ENCODE measurements at places on chromosomes 2 and 18. TPM values are rescaled to one million over a fixed set of nuclear protein-coding genes. Genes with fewer than 3 reads are reported as not detected.

- no peak for DNase-seq
Measured at GRCh38 chr18:45731716-45732115, 7.7 kb downstream of the SLC14A1 start.

DNA sequence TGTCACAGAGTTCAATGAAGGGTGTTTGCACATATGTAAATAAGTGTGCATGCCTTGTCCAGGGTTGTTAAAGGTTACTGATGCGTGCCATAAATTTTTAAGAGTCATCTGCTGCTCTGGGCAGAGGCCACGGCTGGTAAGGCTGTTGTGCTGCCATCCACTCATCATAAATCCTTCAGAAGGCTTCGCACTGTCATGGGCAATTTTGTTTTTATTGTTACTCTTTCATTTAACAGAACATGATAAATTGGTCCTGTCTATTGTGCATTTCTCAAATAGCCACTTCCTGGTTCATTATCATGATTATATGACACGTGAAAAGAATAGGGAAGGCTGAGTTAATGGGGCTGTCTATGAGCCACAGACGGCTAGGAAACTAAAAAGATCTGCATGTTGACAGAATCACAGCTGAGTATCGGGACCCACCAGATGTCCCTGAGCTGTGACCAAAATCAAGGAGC lies 634.3 kb upstream of the SOX11 start:
- no peak for DNase-seq

DNA sequence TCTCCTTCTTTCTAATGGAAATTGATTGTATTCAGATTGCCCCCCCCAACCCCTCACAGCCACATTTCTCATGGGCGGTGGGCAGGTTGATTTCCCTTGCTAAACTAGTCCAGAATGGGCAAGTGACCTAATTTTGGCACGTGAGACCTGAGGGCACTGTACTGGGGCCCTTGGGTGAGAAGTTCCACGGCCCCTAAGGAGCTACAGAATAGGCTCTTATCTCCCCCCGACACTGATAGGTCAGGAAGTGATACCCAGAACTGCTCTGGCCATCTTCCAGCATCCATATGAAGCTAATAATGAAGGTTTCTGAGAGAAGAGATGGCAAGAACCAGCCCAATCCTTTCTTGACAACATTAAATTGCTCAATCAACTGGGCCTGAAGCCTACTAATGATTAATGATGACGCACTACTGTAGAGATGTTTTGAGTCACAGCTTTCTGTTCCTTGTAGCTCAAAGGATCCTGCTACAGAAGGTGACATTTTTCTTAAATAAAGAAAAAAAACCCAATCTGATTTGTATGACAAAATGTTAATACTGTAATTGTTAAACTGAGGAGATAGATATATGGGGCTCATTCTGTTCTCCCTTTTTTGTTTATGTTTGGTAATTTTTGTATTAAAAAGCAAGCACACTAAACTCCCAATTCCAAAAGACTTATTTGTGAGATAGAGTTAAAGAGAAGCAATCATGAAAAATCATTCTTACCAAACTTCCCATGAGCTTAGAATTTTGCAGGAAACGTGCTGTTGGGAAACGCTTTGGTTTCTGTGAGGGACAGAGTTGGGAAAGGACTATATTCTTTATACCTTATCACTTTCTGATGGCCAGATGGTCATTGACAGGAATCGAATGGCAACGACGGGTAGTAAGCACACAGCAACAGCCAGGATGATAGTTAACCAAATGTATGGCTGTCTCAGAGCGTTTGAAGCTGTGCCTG lies 28.2 kb upstream of the NARS1 start:
- no peak for DNase-seq

DNA sequence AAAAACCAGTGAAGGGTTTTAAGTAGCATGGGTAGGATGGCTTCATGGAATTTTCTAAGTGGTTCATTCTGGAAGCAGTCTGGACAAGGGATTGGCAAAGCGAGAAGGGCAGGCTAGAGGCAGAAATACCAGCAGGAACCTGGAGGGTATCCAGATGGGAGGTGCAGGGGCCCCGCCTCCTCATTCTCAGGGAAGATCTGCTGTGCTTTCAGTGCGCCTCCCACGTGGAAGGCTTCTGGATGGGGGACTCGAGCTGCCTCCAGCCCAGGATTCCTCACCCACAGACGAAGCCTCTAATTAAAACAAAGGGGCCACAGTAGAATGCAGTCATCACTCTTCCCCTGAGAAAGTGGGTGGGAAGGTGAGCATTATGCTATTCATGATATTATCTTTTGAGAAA lies 79.8 kb downstream of the VSNL1 start:
- no peak for DNase-seq

DNA sequence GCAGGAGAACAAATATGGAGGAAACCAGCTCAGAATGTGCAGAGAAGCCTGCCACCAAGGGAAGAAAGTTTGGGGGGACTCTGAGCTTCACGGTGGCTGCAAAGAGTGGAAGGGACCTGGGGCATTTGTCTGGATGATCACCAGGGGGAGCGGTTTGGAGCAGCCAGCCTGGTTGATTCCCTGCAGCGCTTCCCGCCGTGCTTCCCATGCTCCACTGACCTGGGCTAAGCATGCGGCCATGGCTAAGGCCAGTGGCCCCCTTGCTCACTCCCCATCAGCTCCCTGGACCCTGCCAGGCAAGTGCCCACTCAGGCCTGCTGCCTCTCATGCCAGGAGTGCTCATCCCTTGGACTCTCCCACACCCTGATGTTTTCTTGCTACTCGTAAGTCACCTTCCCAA lies 27.0 kb downstream of the NTSR2 start:
- DNase-seq: no peak

Gene TMEM247
- not detected for total RNA-seq

Gene TWIST2
- not detected for total RNA-seq
